ENCODE measurements at places on chromosomes 7 and 10.

- DNase-seq = no peak
Measured at GRCh38 chr10:104711302-104711721, 70.2 kb downstream of the SORCS3 start.

GRCh38 chr10:79342295-79342761 lies 4.9 kb upstream of the PPIF start:
- DNase-seq = no peak

- no peak for DNase-seq
Measured at GRCh38 chr7:157380416-157380815, 43.6 kb downstream of the DNAJB6 start.

DNA sequence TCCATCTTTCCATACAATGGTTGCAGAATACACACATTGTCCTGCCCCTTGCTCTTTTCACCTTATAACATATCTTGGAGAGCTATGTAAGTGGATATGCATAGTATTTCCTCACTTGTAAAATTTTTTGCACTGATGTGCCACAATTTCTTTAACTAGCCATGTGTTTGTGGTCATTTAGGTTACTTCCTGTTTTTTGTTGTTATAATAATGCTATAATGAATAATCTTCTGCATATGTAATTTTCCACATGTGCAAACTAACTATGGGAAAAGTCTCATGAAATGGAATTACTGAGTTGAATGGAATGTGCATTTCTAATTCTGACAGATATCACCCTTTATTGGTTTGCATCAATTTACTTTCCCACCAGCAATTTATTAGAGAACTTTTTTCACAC lies 2.8 kb downstream of the TAS2R41 start:
- DNase-seq = no peak

DNA sequence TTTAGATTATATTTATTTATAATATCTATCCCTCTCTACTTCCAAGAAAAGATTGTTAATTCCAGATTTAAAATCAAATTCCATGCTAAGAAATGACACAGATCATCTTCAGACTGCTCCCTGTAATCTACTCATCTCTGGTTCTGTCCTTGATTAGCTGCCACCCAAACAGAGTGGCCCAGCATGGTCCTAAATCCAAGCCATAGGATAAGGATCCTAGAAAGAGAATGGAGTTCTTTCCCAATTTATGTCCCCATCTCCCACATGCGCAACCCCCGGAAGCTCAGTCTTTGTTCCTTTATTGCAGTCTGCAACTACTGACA lies 23.4 kb upstream of the HDAC9 start:
- DNase-seq = no peak

- no peak for DNase-seq
Measured at GRCh38 chr7:124718032-124718766, 47.4 kb downstream of the GPR37 start.

- no peak for DNase-seq
Measured at GRCh38 chr10:6445671-6446316, 134.3 kb downstream of the PRKCQ start.

DNA sequence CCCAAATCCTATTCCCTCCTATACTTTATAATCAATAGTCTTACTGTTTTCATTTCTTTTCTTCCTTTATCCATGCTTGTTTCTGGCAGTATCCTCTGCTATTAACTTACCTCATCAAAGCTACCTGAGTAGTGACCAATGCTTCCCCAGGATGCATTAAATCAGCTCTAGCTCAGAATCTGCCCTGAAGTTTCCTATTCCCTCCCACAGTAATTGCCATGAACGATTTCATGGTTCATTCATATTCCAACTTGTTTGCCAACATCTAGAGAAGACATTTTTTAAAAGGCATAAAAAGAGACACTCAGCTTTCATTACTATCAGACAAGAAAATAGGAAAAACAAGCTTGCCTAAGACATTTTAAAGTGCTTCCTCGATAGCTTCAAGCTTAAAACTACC lies 42.3 kb downstream of the COA1 start:
- no peak for DNase-seq

- no peak for DNase-seq
Measured at GRCh38 chr7:12570168-12570533, 369 bp upstream of the SCIN start.

DNA sequence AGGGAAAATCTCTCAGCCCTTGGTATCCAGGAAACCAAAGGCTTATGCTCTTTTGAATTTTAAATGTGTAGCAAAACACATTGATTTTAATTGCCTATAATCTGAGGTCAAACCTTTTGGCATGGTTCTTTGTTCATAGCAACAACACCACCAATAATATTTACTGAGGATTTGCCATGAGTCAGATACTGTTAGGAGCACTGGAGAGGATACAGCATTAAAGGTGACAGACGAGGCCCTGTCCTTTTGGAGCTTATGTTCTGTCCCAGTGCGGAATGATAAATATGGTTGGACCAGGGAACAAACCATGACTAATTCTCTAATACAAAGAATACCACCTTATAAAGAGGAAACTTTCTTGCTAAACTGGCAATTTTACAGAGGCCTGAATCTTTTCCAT lies 176.6 kb downstream of the CTNNA3 start:
- no peak for DNase-seq

DNA sequence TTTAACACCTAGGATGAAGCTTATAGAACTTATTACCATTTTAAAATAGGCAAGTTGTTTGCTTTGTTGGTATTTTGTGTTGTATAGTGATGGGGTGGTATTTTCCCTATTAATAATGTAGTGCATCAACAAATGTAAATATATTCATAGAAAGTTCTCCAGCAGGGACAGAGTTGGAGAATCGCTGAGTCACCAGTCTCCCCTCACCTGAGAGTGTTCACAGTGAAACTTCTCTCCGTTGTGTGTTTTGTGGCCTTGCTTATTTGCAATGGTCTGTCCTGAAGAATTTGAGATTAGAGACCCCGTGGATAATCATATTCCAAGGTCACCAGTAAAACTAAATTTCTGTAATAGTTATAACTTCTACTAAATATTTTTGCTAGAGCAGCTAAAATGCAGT lies 51.0 kb downstream of the HDAC9 start:
- DNase-seq = no peak

GRCh38 chr10:52673468-52673867 lies 99.1 kb downstream of the MBL2 start:
- no peak for DNase-seq

DNA sequence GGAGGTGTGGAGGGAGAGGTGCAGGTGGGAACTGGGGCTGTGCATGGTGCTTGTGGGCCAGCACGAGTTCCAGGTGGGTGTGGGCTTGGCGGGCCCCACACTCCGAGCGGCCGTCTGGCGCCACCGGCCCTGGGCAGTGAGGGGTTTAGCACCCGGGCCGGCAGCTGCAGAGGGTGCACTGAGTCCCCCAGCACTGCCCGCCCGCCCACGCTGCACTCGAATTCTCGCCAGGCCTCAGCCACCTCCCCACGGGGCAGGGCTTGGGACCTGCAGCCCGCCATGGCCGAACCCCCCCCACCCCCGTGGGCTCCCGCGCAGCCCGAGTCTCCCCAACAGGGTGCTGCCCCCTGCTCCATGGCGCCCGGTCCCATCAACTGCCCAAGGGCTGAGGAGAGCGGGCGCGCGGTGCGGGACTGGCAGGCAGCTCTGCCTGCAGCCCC lies 810.2 kb downstream of the PCDH15 start:
- DNase-seq = no peak

DNA sequence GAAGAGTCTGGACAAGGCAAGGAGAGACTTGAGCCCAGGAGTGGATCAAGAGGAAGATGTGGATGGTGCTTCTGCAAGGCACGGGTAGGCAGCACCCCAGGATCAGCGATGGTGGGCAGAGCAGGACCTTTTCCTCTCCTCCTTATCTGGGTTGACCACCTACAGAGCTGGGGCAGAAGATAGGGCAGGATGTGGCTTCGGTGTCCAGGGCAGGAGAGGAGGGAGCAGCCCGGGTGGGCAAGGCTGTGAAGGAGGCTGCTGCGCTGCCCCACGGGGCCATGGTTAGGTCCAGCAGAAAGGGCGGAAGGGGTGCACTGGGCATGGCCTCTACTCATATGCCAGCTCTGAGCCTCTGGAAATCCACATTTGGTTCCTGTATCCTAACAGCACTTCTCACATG lies 20.0 kb upstream of the PARP12 start:
- no peak for DNase-seq

DNA sequence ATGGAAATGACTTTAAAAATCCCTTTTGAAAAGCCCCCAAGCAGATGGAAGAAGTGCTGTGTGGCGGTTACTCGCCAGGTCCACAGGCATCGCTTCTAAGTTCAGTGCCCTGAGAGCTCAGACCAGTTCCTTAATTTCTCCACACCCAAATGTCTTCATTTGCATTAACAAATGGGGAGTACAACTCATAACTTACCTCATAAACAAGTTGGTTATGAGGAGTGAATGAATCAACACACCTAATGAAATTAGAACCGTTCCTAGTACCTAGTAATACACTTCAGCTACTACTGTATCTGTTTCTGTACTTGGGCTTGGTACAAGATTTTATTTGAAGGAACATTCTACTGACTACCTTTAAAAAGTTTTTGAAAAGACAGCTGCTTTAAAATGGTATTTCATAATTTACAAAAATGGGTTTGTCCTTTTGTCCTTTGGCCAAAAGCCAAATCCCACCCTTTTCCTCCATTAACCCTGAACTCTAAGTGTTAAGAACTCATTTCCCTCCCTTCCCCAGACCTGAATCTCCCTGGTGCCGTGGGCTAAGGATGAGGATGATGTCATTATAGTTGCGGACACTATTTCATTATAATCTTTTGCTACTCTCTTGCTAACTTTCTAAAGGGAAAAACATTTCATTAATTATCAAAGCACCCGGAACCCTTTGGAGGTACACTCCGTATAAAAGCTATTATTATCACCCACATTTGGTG lies 221.5 kb upstream of the CELF2 start:
- DNase-seq = no peak

DNA sequence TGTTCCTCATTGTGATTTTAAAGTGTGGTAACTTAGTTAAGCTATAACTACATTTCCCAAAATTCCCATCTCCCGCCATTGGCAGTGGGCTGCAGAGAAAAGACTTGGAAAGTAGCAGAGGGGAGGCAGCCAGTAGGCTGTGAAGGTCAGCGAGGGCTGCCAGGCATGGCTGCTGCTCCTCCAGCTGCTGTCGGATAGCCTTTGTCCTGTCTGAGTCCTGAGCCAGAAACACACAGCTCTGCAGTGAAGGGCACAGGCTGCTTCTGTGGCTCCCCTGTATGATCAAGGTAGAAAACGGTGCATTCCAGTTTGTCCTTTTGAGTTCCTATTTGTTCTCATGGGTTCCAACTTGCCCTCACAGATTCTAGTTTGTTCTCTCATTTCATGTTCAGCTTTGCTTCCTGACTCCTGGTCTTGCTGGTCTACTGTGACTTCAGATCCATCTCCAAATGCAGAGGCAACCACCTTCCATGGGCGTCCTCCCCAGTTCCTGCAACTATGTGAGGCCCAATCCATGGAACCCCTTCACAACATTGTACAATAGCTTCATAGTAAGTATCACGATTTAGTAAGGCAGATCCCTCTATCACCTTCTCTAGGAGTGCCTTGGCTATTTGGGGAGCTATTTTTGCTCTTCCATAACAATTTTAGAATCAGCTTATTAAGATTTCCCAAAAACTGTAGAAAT lies 31.7 kb downstream of the SYPL1 start:
- no peak for DNase-seq

GRCh38 chr7:82542665-82543064 lies 99.1 kb upstream of the CACNA2D1 start:
- DNase-seq = no peak

DNA sequence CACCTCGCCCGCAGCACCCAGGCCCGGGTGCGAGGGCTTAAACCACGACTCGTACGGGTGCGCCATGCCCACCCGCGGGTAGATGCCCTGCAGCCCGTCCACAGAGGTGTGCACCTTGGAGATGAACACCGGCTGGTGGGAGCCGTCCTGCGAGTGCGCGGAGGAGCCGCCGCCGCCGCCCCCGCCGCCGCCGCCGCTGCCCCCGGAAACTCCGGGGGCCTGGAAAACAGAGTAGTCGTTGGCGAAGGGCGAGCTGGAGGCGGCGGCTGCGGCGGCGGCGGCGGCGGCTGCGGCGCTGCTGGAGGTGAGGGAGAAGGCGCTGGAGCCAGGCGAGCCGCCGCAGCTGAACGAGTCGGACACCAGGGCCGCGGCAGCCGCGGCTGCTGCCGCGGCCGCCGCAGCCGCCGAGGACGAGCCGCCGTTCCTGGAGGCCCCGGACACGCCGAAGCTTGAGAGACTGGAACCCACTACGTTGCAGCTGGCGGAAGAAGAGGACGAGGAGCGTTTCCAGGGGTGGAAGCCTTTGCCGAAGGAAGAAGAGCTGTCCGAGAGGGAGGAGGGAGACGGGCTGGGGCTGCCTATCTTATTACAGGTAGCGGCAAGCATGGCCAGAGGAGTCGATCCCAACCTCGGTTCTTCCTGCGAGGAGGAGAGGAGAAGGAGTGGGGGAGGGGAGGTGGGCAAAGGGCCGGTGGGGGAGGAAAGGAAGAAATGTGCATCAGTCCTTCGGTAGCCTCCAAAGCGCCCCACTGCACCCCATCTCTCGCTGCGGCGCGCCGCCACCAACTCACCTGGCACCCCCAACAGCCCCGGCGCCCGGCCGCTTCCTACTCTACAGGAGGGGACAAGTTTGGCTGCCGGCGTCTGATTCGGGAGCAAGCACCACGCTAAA lies 1.3 kb downstream of the SP8 start:
- DNase-seq = no peak

DNA sequence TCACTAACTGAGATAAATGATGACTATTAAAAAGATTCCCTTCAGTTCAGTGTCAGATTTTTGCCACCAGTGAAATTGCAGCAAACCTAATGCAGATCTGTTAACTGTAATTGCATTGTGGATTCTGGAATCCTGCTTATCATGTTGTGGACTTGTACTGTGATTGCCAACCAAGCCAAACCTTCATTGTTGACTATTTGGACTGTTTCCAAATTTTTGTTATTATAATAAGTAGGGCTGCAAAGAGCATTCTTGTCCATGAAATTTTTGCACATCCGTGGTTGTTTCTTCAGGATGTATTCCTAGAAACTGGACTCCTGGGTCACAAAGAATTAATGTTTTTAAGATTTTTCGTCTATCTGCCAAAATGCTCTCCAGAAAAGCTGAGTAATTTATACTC lies 281.6 kb upstream of the ZMIZ1 start:
- no peak for DNase-seq

GRCh38 chr7:86645676-86646276 lies 2.1 kb downstream of the GRM3 start:
- DNase-seq = no peak

DNA sequence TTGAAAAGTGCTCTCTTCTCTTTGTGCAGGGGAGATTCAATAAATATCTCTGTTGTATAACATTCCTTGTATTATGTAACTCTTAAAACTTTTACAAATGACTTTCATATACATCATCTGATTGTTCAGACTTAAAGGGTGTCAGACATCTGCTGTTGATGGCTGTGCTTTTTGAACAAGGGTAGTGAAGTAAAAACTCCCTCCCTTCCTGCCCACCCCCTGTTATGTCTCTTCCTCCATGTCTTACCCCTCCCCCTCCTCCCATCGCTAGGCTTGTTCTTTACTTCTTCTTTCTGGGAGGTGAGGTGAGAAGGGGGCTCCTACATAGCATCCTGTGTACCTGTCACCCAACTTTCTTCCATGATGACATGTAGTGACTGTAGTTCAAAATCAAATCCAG lies 23.4 kb upstream of the ABCB4 start:
- DNase-seq = no peak

Data from amygdala (tissue), 56 donors.